Panc1 (cell line): ENCODE measurements at places on chromosomes 5 and 9.

DNA sequence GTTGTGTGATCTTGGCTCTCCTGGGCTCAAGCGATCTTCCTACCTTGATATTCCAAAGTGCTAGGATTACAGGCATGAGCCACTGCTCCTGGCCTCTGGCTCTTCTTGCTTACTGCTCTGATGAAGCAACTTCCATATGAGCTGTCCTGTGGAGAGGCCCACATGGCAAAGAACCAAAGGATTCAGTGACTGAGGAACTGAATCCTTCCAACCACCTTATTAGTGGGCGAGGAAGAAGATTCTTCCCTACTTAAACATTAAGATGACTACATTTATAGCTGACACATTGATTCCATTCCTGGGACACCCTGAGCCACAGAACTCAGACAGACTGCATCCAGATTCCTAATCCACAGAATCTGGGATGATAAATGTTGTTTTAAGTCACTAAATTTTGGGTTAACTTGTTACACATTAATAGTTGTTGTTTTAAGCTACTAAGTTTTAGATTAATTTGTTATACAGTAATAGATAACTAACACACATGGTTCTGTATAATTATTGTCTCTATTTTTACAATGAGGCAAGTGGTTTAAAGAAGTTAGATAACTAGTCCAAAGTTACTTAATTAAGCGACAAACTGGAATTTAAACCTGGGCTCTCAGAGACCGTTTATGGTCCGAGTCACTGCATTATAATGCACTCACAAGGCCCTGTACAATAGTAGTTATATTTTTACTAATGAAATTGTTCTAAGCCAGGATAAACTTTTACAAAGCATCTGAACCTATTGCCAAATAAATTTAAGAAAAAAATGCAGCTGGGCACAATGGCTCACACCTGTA lies 16.7 kb upstream of the SLCO4C1 start:
- no peak for DNase-seq

- no peak for DNase-seq
Measured at GRCh38 chr9:75432888-75433287, 344.6 kb downstream of the OSTF1 start.

- DNase-seq, result no peak
Measured at GRCh38 chr9:14478175-14479162, 164.5 kb upstream of the NFIB start.

- no peak for DNase-seq
Measured at GRCh38 chr5:101024299-101024698, 121.2 kb upstream of the ST8SIA4 start.

- no peak for DNase-seq
Measured at GRCh38 chr5:165104611-165105010, 1599.2 kb downstream of the MAT2B start.

DNA sequence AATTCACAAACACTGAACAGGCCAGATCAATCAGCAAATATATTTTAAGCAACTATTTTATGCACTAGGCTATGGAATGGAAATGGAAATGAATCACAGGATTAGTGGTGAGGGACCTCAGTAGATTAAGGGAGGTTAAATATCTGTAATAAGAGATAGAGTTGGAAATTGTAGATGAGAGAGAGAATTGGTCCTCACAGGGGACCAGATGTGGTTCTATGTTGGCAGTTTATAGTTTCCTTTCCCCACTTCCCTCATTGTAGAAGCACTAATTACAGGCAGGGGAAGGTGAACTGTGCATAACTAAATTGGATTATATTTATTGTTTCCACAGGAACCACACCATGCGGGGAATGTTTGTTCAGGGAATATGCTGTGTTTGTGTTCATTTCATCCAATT lies 496.2 kb downstream of the ARHGEF28 start:
- DNase-seq, result no peak

DNA sequence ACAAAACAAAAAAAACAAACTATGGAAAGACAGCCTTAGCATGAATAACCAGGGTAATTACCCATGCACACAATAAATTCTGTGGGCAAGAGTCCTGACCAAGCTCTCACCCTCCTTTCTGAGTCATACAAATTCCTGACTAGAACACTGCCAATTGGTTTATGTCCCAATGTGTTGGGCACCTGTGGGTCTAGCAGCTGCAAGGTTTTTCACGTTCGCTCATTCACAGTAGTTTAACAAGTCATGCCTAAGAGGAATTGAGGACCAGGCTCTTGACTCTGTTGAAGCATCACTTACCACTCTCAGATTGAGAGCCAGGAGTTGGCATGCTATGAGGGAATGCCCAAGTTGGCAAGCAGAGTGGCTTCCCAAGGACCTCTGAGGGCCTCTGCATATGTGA lies 205.5 kb upstream of the SLC24A2 start:
- DNase-seq, result no peak

GRCh38 chr5:103525361-103525760 lies 37.2 kb downstream of the NUDT12 start:
- DNase-seq, result no peak

- DNase-seq, result no peak
Measured at GRCh38 chr9:104091708-104092107, 2.4 kb upstream of the SMC2 start.

DNA sequence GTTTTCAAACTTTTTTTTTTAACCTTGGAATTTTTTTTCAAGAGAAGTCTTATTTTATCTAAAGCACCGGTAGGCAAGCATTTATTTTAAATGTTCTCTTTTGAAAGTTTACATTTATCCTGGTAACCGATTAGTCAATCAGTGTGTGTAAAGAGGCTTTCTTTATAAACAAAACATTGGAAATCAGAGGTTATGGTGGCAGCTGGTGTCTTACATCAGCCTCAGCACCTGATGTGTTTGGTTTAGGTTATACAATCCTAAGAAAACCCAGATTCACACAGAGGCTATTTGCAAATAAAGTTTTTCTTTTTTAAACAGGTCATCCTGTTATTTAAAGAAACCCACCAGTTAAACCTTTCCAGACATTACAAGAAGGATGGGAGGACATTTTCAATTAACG lies 173.3 kb upstream of the GDNF start:
- DNase-seq, result no peak

GRCh38 chr5:142364251-142365145 lies 39.7 kb upstream of the SPRY4 start:
- peak; percentile 73 for DNase-seq

GRCh38 chr5:68708842-68709170 lies 385.0 kb upstream of the SLC30A5 start:
- no peak for DNase-seq

GRCh38 chr5:180290568-180291233 lies 1.2 kb downstream of the MAPK9 start:
- no peak for DNase-seq

GRCh38 chr9:117543089-117543488 lies 128.2 kb upstream of the ASTN2 start:
- no peak for DNase-seq

DNA sequence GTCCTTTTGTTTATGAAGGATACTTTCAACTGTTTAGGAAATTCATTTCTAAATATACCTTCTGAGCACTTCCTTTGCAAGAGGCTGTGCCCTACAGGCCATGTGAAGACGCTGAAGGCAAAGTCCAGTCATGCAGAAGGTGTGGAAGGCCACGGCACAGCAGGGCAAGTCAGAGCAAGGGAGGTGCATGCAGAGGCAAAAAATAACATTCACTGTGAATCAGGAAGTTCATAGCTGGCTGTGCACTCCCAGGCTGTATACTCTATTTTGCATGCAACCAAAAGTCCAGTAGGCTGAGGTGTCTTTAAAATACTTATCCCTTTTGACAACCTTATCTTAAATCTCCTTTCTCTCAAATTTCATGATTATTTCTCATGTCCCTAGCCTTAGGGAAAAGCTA lies 50.3 kb downstream of the GNAQ start:
- no peak for DNase-seq

GRCh38 chr5:154237946-154238345 lies 47.4 kb downstream of the GALNT10 start:
- no peak for DNase-seq

- DNase-seq, result no peak
Measured at GRCh38 chr5:102295534-102296177, 428 bp downstream of the SLCO4C1 start.

GRCh38 chr5:174733836-174734235 lies 9.5 kb downstream of the MSX2 start:
- DNase-seq, result no peak
